ENCODE measurements at places on chromosomes 1 and 21.

- peak; percentile 80 for DNase-seq
Measured at GRCh38 chr1:27097484-27097917, 57.4 kb downstream of the SLC9A1 start.

DNA sequence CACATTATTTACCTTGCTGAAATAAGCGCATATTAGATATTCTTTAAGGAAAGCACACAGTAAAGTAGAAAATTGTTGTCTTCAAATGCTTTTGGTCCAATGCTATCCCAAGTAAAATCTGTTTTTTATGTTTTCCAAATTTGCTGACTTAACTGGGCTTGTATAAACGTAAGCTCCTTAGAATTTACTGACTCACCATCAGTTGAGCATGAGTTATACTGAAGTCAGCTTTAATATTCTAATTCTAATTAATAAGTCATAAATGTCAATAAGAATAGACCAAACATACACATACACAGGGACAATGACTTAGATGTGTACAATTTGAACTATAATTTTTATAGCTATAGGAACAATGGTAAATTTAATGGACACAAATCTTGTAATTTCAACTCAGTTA, 319.2 kb downstream of the TPR start:
- DNase-seq: no peak

- no peak for DNase-seq
Measured at GRCh38 chr1:40303051-40303771, 13.9 kb downstream of the COL9A2 start.

GRCh38 chr1:168141871-168142385, 5.2 kb upstream of the GPR161 start:
- DNase-seq: no peak

- DNase-seq: no peak
Measured at GRCh38 chr1:51301152-51301843, 29.1 kb downstream of the TTC39A start.
